ENCODE measurements at places on chromosomes 13 and 19.

- no peak overlapping the region for H3K4me3 ChIP-seq
- no peaks in the 10 kb centered on the region for H3K36me3 ChIP-seq
- peak overlapping the region; percentile 14 for H3K27ac ChIP-seq
- H3K4me1 ChIP-seq, result no peaks in the 10 kb centered on the region
- ATAC-seq, result no peak
- no peaks in the 10 kb centered on the region for H3K27me3 ChIP-seq
Observed at GRCh38 chr13:44971656-44972595, 17.3 kb downstream of the NUFIP1 start.

DNA sequence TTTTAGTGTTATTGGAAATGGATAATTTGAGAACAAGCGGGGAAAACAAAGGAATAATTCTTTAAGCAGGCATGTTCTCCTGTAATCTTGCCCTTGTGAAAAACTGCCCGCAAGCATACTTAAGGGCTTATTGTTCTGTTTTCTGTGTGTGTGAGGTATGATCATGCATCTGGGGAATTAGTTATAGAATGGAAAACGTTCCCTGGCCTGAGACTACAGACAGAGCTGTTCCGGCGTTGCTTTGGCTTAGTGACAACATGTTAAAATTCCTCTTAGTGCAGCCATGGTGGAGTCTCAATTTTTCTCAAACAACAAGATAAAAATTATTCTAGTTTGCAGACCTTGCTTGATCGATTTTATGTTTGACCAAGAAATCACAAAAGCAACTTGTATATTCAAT, 560.2 kb upstream of the SPRY2 start:
- H3K36me3 ChIP-seq, result no peaks in the 10 kb centered on the region
- peaks cover 7% of the 10 kb centered on the region for H3K4me1 ChIP-seq
- no peak for ATAC-seq
- no peaks in the 10 kb centered on the region for H3K27me3 ChIP-seq
- H3K27ac ChIP-seq, result peak overlapping the region; percentile 7
- H3K4me3 ChIP-seq, result no peak overlapping the region

- H3K4me1 ChIP-seq, result no peaks in the 10 kb centered on the region
- no peak overlapping the region for H3K27ac ChIP-seq
- no peaks in the 10 kb centered on the region for H3K36me3 ChIP-seq
- no peaks in the 10 kb centered on the region for H3K27me3 ChIP-seq
Observed at GRCh38 chr13:49731766-49732165, 40.5 kb upstream of the EBPL start.

- ATAC-seq, result no peak
- no peaks in the 10 kb centered on the region for H3K27me3 ChIP-seq
- no peak overlapping the region for H3K4me3 ChIP-seq
- no peaks in the 10 kb centered on the region for H3K36me3 ChIP-seq
- H3K27ac ChIP-seq, result peak overlapping the region; percentile 69
- peaks cover 32% of the 10 kb centered on the region for H3K4me1 ChIP-seq
Observed at GRCh38 chr19:40410030-40410389, 3.2 kb downstream of the PRX start.

DNA sequence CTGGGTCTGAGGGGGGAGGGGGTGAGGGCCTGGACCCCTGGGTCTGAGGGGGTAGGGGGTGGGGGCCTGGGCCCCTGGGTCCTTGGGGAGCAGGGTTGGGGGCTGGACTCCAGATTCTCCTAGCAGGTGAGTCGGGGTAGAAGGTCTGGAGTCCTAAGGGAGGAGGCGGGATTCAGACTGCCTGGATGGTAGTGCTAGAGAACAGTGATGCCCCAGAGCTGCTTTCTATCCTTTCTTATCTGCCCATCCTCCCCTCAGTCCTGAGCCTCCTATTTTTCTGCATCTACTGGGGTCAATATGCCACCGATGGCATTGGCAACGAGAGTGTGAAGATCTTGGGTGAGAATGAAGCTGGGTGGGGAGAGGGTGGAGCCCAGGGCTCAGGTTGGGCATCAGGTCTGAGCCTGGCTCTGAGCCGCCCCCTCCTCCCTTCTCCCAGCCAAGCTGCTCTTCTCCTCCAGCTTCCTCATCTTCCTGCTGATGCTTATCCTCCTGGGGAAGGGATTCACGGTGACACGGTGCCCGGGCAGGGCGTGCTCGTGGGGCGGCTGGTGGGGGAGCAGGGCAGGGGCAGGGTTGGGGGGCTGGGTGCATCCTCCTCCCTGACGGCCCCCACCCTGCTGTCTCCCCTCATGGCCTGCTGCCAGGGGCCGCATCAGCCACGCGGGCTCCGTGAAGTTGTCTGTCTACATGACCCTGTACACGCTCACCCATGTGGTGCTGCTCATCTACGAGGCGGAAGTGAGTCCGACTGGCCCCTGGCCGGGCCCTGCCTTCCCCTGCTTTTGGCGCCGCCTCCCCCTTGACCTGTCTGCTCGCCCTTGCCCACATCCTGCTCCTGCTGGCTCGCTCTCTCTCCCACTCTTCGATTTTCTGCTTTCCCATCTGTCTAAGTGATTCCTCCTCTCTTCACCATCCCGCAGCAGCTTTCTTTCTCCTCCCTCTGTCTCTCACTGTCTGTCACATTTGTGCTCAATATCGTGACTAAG, 3.4 kb downstream of the TMEM145 start:
- peaks cover 41% of the 10 kb centered on the region for H3K27me3 ChIP-seq
- peaks cover 19% of the 10 kb centered on the region for H3K4me1 ChIP-seq
- no peak overlapping the region for H3K27ac ChIP-seq

GRCh38 chr19:53876651-53877224, 5.3 kb upstream of the PRKCG start:
- peaks cover 78% of the 10 kb centered on the region for H3K4me1 ChIP-seq
- H3K36me3 ChIP-seq, result peaks cover 45% of the 10 kb centered on the region
- H3K27ac ChIP-seq, result no peak overlapping the region
- peaks cover 23% of the 10 kb centered on the region for H3K27me3 ChIP-seq
- no peak for ATAC-seq

GRCh38 chr13:27035892-27036235, 135.7 kb downstream of the USP12 start:
- H3K27me3 ChIP-seq, result no peaks in the 10 kb centered on the region
- peak overlapping the region; percentile 78 for H3K27ac ChIP-seq
- H3K4me1 ChIP-seq, result peaks cover 58% of the 10 kb centered on the region
- H3K4me3 ChIP-seq, result no peak overlapping the region
- no peaks in the 10 kb centered on the region for H3K36me3 ChIP-seq

- no peaks in the 10 kb centered on the region for H3K36me3 ChIP-seq
- H3K4me3 ChIP-seq, result peak overlapping the region; percentile 43
- H3K27ac ChIP-seq, result no peak overlapping the region
- no peak for ATAC-seq
Observed at GRCh38 chr19:3274942-3275582, 50.6 kb downstream of the CELF5 start.

GRCh38 chr13:72552731-72553130, 174.7 kb downstream of the MZT1 start:
- H3K4me3 ChIP-seq, result no peak overlapping the region
- H3K27me3 ChIP-seq, result no peaks in the 10 kb centered on the region
- no peak for ATAC-seq
- no peaks in the 10 kb centered on the region for H3K4me1 ChIP-seq

DNA sequence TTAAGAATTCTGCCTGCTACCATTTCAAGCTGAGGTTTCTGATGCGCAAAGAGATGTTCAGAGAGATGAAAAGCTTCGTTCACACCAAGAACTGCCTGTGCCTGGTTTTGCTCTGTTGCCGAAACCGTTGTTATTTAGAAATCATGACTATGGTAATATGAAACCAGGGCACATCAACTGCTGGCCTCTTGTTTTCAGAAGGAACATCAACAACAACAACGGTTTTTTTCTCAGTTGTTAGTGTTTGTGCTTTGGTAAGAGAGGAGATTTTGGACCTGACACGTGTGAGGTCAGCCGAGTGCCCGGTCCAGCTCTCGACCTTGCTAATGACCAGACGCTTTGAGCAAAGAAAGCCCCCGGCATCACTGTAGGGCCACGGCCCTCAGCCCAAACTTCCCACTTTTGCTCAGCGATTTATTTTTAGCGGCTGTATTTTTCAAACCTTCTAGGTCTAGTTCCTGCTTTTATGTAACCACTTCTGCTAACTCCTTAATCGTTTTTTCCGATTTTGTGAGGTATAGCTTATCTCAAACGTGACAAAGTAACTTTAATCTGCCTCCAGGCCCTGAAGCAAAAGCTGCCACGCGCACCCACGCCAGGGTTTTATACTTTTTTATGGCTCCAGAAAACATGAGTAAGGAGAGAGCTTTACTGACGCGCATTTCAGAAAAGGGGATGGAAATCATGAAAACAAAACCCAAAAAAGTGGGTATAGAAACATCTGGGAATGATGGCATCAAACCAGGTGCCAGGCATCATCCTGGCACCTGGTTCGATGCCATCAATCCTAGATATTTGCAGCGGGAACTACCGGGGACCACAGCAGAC, 42.0 kb downstream of the KLF2 start:
- no peaks in the 10 kb centered on the region for H3K36me3 ChIP-seq
- H3K27ac ChIP-seq, result no peak overlapping the region
- H3K27me3 ChIP-seq, result no peaks in the 10 kb centered on the region
- ATAC-seq, result peak; percentile 11
- H3K4me1 ChIP-seq, result no peaks in the 10 kb centered on the region

DNA sequence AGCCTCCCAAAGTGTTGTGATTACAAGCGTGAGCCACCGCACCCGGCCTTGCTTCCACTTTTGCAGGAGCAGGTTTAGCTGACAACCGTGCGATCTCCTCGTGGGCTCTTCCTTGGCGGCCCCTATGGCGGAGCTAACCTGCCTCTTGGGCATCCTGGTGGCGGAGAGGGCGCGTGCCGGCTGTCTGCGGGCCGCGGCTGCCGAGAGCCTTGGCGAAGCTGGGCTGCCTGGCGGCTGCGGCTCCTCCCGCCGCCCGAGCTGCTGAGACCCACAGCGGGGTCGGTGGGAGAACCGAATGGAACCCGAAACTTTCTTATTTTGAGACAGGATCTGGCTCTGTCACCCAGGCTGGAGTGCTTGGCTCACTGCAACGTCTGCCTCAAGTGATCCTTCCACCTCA, 55.7 kb downstream of the NLRP12 start:
- H3K4me3 ChIP-seq, result no peak overlapping the region
- peaks cover 64% of the 10 kb centered on the region for H3K27me3 ChIP-seq
- H3K36me3 ChIP-seq, result no peaks in the 10 kb centered on the region
- no peak for ATAC-seq

DNA sequence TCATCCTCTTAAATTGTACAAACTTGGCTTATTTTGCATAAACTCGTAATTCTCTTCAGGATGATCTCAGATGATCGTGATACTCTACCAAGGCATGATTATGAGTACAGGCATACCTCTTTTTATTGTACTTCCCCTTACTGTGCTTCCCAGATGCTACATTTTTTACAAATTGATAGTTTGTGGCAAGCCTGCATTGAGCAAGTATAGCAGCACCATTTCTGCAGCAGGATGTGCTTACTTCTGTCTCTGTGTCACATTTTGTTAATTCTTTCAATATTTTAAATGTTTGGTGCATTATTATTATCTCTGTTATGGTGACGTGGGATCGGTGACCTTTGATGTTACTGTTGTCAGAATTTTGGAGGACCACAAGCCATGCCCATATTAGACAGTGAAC, 752.3 kb downstream of the PCDH9 start:
- no peak for ATAC-seq
- no peaks in the 10 kb centered on the region for H3K36me3 ChIP-seq
- no peak overlapping the region for H3K4me3 ChIP-seq
- H3K27me3 ChIP-seq, result no peaks in the 10 kb centered on the region
- H3K4me1 ChIP-seq, result no peaks in the 10 kb centered on the region

- H3K36me3 ChIP-seq, result peaks cover 5% of the 10 kb centered on the region
- no peaks in the 10 kb centered on the region for H3K27me3 ChIP-seq
- no peaks in the 10 kb centered on the region for H3K4me1 ChIP-seq
- H3K27ac ChIP-seq, result no peak overlapping the region
- no peak for ATAC-seq
Observed at GRCh38 chr13:49421391-49421790, 22.5 kb downstream of the CAB39L start.

- ATAC-seq, result no peak
- H3K27ac ChIP-seq, result no peak overlapping the region
- no peaks in the 10 kb centered on the region for H3K4me1 ChIP-seq
- no peaks in the 10 kb centered on the region for H3K27me3 ChIP-seq
- H3K36me3 ChIP-seq, result no peaks in the 10 kb centered on the region
Observed at GRCh38 chr13:47869776-47870175, 131.3 kb downstream of the SUCLA2 start.

DNA sequence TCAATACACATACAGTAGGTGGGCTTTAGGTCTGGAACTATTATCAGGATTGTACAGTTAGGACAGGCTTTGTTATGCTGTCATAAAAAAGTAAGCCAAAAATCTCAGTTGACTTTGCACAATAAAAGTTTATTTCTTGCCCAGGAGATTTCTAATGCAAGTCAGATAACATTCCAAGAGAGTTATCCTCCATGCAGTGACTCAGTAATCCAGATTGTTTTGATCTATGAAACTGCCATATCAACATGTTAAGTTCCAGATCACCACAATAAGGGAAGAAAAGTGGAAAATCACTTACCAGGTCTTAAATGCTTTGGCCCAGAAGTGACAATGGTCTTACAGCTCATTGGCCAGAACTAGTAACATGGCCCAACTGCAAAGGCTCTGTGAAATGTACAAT, 636.2 kb upstream of the KLF12 start:
- no peaks in the 10 kb centered on the region for H3K36me3 ChIP-seq
- H3K27ac ChIP-seq, result no peak overlapping the region
- no peak overlapping the region for H3K4me3 ChIP-seq
- H3K27me3 ChIP-seq, result no peaks in the 10 kb centered on the region

DNA sequence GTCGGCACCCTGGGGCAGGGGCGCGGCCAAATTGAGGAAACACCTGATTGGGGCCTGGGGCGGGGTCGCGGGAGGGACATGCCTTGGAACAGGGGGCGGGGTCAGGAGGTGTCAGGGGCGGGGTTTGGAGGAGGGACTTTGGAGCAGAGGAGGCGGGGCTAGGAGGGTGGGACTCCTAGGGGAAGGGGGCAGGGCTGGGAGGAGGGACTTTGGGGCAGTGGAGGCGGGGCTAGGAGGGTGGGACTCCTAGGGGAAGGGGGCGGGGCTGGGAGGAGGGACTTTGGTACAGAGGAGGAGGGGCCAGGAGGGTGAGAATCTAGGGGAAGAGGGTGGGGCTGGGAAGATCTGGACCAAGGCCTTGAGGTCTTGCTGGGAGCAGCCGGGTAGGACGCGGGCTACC, 21.9 kb downstream of the GRIN2D start:
- H3K27ac ChIP-seq, result no peak overlapping the region
- H3K4me3 ChIP-seq, result no peak overlapping the region
- H3K36me3 ChIP-seq, result no peaks in the 10 kb centered on the region

- H3K36me3 ChIP-seq, result no peaks in the 10 kb centered on the region
- H3K4me3 ChIP-seq, result no peak overlapping the region
- H3K27me3 ChIP-seq, result peaks cover 68% of the 10 kb centered on the region
- no peak for ATAC-seq
Observed at GRCh38 chr13:28497143-28497876, 2.4 kb upstream of the FLT1 start.

GRCh38 chr13:100363874-100364273, 224.7 kb downstream of the GGACT start:
- H3K4me1 ChIP-seq, result no peaks in the 10 kb centered on the region
- no peak for ATAC-seq

- peak; percentile 36 for ATAC-seq
- peaks cover 68% of the 10 kb centered on the region for H3K4me1 ChIP-seq
Observed at GRCh38 chr19:45049073-45049736, 10.4 kb downstream of the CLASRP start.
